Activated CD8-positive, alpha-beta T cell treated with anti-CD3 and anti-CD28 coated beads, Interleukin-2, amount 10 ng/mL, durations not matched to agents 7 days and 5 days (primary cell): ENCODE measurements at places on chromosomes 5 and 9. TPM values are rescaled to one million over a fixed set of nuclear protein-coding genes. Genes with fewer than 3 reads are reported as not detected.
A peak's percentile ranks its signal among the peaks of the same experiment; 100 is the strongest.

- peak; percentile 39 for DNase-seq
- no peaks in the 10 kb centered on the region for H3K36me3 ChIP-seq
- H3K4me1 ChIP-seq, result peaks cover 22% of the 10 kb centered on the region
Measured at GRCh38 chr5:65480306-65480865, 1.3 kb downstream of the ADAMTS6 start.

DNA sequence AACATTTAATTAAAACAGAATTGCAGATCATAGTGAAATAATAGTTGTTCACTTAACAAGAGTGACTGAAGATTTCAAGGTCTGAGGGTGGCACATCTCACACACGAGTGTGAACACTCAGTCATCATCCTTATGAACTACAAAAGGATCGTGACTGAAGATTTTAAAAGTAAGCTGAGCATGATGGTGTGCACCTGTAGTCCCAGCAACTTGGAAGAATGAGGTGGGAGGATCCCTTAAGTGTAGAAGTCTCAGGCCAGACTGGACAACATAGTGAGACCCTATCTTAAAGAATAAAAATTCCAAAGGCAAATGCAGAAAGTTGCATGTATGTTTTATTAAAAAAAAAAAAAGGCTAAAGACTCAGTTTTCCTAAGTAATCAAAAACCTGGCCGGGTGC lies 22.4 kb upstream of the ATP6V1G1 start:
- no peak overlapping the region for H3K4me3 ChIP-seq
- peaks cover 12% of the 10 kb centered on the region for H3K27me3 ChIP-seq
- no peak overlapping the region for H3K27ac ChIP-seq
- no peaks in the 10 kb centered on the region for H3K36me3 ChIP-seq
- no peak for DNase-seq

- H3K4me3 ChIP-seq, result no peak overlapping the region
- H3K4me1 ChIP-seq, result no peaks in the 10 kb centered on the region
- no peak overlapping the region for H3K27ac ChIP-seq
- H3K27me3 ChIP-seq, result peaks cover 12% of the 10 kb centered on the region
Measured at GRCh38 chr5:36613771-36614656, 7.6 kb downstream of the SLC1A3 start.

DNA sequence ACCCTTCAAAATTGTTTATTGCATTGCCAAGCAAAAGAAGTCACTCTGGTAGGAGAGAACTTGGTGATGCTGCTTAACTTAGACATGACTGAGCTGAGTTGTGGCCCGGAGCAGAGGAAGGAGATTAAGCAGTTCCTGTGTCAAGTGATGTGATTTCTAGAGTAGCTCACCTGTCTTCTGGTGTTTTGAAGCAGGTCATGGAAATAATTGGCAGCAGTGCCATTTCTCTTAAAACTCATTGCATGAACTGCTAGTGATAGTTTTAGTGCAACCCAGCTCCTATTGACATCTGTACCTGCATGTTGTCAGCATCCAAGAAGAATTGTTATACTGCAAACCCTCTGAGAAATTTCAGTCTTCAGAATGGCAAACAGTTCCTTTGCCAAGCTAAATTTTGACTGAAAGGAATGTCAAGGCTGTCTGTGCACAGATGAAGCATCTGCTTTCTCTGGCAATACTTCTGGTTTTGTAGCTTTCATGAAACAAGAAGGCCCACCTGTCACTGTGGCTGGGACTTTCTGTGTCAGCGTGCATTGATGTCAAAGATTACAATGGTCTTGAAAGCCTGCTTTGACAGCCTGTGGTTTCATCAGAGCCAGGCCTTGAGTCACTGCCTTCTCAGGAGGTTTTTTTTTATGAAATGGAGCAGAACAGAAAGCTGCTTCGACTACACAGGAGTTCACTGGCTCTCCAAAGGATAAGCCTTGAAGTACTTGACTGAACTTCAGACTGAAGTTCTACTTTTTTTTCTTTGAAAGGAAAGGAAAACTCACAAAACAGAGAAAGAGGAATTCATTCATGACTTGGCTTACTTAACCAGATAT lies 90.6 kb downstream of the RALGPS1 start:
- peak overlapping the region; percentile 76 for H3K27ac ChIP-seq
- H3K4me3 ChIP-seq, result peak overlapping the region; percentile 30
- no peaks in the 10 kb centered on the region for H3K36me3 ChIP-seq
- peaks cover 30% of the 10 kb centered on the region for H3K4me1 ChIP-seq
- peak; percentile 83 for DNase-seq

CD274 gene
- total RNA-seq, result 4.9 TPM

KCTD16 gene
- total RNA-seq, result not detected

- H3K27ac ChIP-seq, result no peak overlapping the region
- no peak overlapping the region for H3K4me3 ChIP-seq
- peaks cover 4% of the 10 kb centered on the region for H3K36me3 ChIP-seq
- H3K27me3 ChIP-seq, result no peaks in the 10 kb centered on the region
- no peak for DNase-seq
- peaks cover 4% of the 10 kb centered on the region for H3K4me1 ChIP-seq
Measured at GRCh38 chr9:112820881-112821280, 69.8 kb downstream of the SLC46A2 start.

F2RL2 gene
- not detected for total RNA-seq

GRCh38 chr5:148928141-148928540 lies 101.7 kb downstream of the ADRB2 start:
- no peak for DNase-seq
- peaks cover 14% of the 10 kb centered on the region for H3K27me3 ChIP-seq
- H3K36me3 ChIP-seq, result no peaks in the 10 kb centered on the region
- H3K4me1 ChIP-seq, result no peaks in the 10 kb centered on the region

PAEP gene
- total RNA-seq, result not detected

PTGR1 gene
- not detected for total RNA-seq

- H3K36me3 ChIP-seq, result no peaks in the 10 kb centered on the region
- H3K4me3 ChIP-seq, result no peak overlapping the region
- H3K27ac ChIP-seq, result no peak overlapping the region
- H3K27me3 ChIP-seq, result no peaks in the 10 kb centered on the region
- DNase-seq, result no peak
Measured at GRCh38 chr9:98383758-98384157, 128.3 kb upstream of the TBC1D2 start.

DNA sequence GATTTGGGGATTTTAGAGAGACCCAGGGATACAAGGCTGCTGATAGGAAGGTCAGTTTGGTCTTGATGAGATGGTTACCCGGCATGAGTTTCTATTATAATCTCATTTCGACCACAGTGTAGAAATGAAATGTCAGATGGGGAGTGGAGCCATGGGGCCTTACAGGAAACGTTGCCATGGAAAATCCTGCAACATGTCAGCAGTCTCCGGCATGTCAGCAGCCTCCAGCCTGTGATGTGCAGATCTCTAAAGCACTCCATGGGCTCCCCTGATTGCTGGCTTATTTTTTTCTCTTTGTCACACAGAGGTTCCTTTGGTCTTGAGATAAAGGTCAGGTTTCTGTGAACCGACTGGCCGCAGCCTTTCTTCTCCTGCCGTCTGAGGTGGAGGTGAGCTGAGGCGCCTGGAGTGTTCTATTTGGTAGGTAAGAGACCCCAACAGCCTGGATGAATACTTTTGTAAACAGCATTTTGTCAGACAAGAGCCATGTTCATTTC lies 208.7 kb upstream of the DAP start:
- H3K4me1 ChIP-seq, result no peaks in the 10 kb centered on the region
- H3K27me3 ChIP-seq, result no peaks in the 10 kb centered on the region
- DNase-seq, result no peak
- H3K36me3 ChIP-seq, result no peaks in the 10 kb centered on the region

- no peak for DNase-seq
- H3K4me3 ChIP-seq, result no peak overlapping the region
- H3K27me3 ChIP-seq, result peaks cover 4% of the 10 kb centered on the region
Measured at GRCh38 chr9:34158362-34158869, 20.4 kb upstream of the UBAP1 start.

DNA sequence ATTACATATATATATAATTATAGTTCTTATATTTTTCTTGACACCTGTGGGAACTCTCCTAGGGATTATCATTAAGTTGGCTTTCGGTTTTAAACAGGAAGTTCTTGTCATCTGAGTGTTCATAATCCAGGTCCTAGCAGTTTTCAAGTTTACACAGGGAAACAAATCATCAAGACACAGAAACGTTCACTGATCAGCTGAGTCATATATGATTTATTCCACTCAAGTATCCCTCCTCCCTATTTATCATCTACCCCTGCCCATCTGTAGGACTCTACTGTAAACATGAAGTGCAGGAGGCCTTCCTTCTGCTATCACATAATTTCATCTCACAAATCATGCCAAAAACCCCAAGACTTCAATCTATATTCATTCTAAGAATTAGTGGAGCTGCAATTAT lies 6.3 kb downstream of the SLC25A51 start:
- no peak overlapping the region for H3K4me3 ChIP-seq
- peaks cover 20% of the 10 kb centered on the region for H3K4me1 ChIP-seq
- H3K27me3 ChIP-seq, result no peaks in the 10 kb centered on the region
- no peak overlapping the region for H3K27ac ChIP-seq
- H3K36me3 ChIP-seq, result peaks cover 41% of the 10 kb centered on the region
- DNase-seq, result no peak

GRCh38 chr9:15101095-15101494 lies 190.9 kb upstream of the FREM1 start:
- no peaks in the 10 kb centered on the region for H3K4me1 ChIP-seq
- H3K27me3 ChIP-seq, result no peaks in the 10 kb centered on the region
- DNase-seq, result no peak
- no peak overlapping the region for H3K4me3 ChIP-seq

DNA sequence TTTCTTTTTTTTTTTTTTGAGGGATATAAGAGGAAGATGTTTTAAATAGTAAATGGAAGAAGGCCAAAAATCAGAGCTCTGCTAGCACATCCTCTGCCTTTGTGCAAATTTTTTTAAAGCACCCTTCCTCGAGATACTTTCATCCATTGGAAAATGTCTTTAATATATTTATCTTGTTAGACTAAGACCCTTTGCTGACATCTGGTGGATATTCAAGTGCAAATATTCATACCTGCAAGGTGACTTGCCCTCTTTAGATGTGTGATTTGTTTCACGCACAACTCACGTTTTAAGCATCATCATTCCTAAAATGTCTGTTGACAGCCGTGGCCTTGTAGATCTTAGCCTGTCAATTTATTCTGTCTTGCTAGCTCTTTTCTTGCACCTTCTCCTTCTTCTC lies 258.5 kb downstream of the AGTPBP1 start:
- no peaks in the 10 kb centered on the region for H3K4me1 ChIP-seq
- H3K4me3 ChIP-seq, result no peak overlapping the region
- H3K36me3 ChIP-seq, result no peaks in the 10 kb centered on the region
- H3K27me3 ChIP-seq, result peaks cover 8% of the 10 kb centered on the region
- no peak for DNase-seq

PCDHGA7 gene
- total RNA-seq, result not detected

FBXW2 gene
- 90.9 TPM for total RNA-seq

DNA sequence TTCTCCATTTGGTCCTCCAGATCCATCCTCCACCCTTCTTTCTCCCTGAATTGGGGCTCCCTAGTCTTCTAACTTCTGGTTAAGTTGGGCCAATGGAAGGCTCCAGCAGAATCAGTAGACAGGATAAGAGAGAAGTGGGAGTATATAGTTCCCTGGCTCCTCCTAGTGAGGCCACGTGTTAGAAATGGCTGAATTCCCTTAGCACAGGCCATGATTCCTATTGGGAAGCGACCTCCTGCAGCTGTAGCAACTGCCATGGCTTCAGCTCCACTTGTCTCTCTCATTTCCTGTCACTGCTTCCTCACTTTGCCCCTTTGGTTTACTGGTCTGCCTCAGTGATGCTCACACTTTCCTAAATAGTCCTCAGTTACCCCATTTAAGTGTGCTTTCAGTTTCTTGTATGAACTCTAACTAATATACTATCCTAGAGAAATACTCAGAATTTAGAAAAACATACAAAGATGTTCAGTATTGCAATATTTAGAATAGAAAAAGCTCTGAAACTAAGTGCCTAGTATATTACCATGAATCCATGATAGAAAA lies 104.8 kb upstream of the SMARCA2 start:
- H3K36me3 ChIP-seq, result no peaks in the 10 kb centered on the region
- H3K27me3 ChIP-seq, result peaks cover under 1% of the 10 kb centered on the region
- no peak overlapping the region for H3K4me3 ChIP-seq
- H3K27ac ChIP-seq, result no peak overlapping the region
- H3K4me1 ChIP-seq, result peaks cover 2% of the 10 kb centered on the region

GABRA6 gene
- total RNA-seq, result not detected

CARD9 gene
- total RNA-seq, result 1.4 TPM

DNA sequence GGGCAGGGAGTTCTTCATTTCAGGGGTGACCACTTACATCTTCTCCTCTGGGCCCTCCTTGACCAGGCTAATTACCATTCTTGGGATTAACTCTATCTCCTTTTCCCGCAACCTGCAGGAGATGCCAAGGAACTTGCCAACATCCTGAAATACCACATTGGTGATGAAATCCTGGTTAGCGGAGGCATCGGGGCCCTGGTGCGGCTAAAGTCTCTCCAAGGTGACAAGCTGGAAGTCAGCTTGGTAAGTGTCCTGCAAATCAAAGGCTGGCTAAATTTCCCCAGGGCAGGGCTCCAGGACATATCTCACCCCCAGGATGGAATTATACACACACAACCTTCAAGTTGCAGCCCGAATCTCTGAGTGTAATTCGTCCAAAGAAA lies 30.2 kb downstream of the TGFBI start:
- no peaks in the 10 kb centered on the region for H3K36me3 ChIP-seq
- no peaks in the 10 kb centered on the region for H3K4me1 ChIP-seq
- no peak overlapping the region for H3K27ac ChIP-seq
- no peak for DNase-seq
- H3K4me3 ChIP-seq, result no peak overlapping the region

DNA sequence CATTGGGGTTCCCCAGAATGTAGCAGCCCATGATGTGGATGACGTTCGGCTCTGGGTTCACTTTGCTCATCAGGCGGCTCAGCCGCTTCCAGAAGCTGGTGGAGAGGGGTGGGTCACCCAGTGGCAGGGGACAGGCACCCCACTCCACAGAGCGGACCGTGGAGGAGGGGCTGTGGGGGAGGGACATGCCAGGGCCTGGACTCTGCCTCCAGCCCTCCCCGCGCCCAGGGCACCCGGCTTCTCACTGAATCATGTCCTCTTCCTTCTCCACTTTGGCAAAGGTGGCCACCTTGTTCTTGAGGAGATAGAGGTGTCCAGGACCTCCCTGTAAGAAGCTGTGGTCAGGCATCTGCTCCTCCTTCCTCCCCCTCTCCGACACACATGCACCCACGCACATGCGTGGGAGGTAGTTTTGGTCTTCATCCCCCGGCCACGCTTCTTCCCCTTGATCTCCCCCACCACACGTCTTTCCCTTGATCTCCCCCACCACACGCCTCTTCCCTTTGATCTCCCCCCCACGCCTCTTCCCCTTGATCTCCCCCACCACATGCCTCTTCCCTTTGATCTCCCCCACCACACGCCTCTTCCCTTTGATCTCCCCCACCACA lies 8.9 kb upstream of the ENTPD8 start:
- H3K4me1 ChIP-seq, result peaks cover 38% of the 10 kb centered on the region
- peak; percentile 58 for DNase-seq
- peak overlapping the region; percentile 80 for H3K27ac ChIP-seq
- peaks cover 4% of the 10 kb centered on the region for H3K27me3 ChIP-seq

OSTF1 gene
- 132 TPM for total RNA-seq

POLR1E gene
- total RNA-seq, result 39.0 TPM

GRCh38 chr5:149519601-149520000 lies 31.6 kb downstream of the CSNK1A1 start:
- peaks cover 59% of the 10 kb centered on the region for H3K36me3 ChIP-seq
- no peaks in the 10 kb centered on the region for H3K27me3 ChIP-seq
- H3K4me3 ChIP-seq, result no peak overlapping the region
